ENCODE measurements at places on chromosomes 1 and 21.
A peak's percentile ranks its signal among the peaks of the same experiment; 100 is the strongest.

DNA sequence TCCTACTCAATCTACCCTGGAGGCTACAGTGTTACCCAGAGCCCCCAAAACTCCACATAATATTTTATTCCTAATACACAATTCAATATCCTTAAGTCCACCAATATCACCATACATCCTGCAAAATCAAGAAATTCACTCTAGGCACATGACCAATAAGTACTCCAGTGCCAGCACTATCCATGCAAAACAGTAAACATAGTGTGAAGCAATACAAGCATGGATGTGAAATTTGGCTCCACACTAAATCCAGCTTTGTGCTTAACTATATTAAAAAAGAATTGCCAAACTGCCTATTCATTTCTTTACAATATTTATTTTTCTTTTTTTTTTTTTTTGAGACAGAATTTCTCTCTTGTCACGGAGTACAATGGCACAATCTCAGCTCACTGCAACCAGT lies 3.0 kb upstream of the MEAF6 start:
- H3K4me1 ChIP-seq: peaks cover 19% of the 10 kb centered on the region
- no peak for DNase-seq
- H3K27me3 ChIP-seq: no peaks in the 10 kb centered on the region

DNA sequence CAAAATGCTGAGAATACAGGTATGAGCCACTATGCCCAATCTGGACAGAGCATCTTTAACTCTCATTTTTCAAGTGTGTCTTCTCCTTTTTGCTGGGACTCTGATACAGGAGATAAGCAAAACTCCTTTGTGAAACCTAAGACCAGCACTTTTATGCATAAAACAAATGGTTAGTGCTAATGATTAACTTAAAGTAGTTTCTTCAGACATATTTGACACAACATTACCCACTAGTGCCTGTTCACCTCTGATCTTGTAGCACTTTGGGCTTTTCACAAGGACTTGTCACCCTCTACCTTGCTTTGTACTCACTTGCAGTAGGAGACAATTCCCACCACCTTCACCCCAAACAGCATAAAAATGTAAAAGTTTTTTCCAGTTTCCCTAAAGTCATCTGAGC lies 216.3 kb downstream of the RGS7 start:
- H3K4me1 ChIP-seq: no peaks in the 10 kb centered on the region
- no peak overlapping the region for H3K4me3 ChIP-seq
- no peaks in the 10 kb centered on the region for H3K36me3 ChIP-seq
- no peaks in the 10 kb centered on the region for H3K27me3 ChIP-seq

GRCh38 chr1:228706305-228706704 lies 29.0 kb upstream of the RHOU start:
- H3K4me3 ChIP-seq: no peak overlapping the region
- H3K27me3 ChIP-seq: no peaks in the 10 kb centered on the region
- no peaks in the 10 kb centered on the region for H3K36me3 ChIP-seq
- DNase-seq: no peak
- H3K27ac ChIP-seq: no peak overlapping the region

DNA sequence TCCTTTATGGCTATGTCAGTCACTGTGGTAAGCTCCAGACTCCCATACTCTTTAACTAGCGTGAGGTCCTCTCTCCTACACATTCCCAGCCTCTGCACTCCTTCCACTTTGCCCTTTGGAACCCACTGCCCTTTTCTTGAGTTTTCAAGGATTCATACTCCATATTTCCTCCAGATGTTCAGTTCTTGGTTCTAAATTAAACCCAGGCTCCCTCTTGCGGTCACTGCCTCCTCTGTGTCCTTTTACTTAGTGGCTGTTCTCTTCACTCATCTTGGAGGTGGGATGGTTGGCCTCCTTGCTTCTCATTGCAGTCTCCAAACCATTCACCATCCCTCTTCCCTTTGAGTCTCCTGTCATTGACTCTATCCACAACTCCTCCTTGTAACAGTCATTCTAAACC lies 208.1 kb downstream of the TGFB2 start:
- H3K27ac ChIP-seq: no peak overlapping the region
- H3K4me1 ChIP-seq: no peaks in the 10 kb centered on the region
- H3K4me3 ChIP-seq: no peak overlapping the region
- no peak for DNase-seq
- no peaks in the 10 kb centered on the region for H3K36me3 ChIP-seq
- no peaks in the 10 kb centered on the region for H3K27me3 ChIP-seq

- no peaks in the 10 kb centered on the region for H3K36me3 ChIP-seq
- peak within 1 kb of the TSS; percentile 94 for H3K4me3 ChIP-seq
- DNase-seq: no peak
- H3K27ac ChIP-seq: peak within 1 kb of the TSS; percentile 72
- H3K27me3 ChIP-seq: no peaks in the 10 kb centered on the region
Measured at GRCh38 chr1:86914601-86914997, at the start of gene HS2ST1. TSS of gene HS2ST1 (plus strand) at chr1:86914635.

GRCh38 chr1:107422901-107423300 lies 282.1 kb downstream of the NTNG1 start:
- no peak overlapping the region for H3K4me3 ChIP-seq
- DNase-seq: no peak
- no peak overlapping the region for H3K27ac ChIP-seq
- no peaks in the 10 kb centered on the region for H3K36me3 ChIP-seq

DNA sequence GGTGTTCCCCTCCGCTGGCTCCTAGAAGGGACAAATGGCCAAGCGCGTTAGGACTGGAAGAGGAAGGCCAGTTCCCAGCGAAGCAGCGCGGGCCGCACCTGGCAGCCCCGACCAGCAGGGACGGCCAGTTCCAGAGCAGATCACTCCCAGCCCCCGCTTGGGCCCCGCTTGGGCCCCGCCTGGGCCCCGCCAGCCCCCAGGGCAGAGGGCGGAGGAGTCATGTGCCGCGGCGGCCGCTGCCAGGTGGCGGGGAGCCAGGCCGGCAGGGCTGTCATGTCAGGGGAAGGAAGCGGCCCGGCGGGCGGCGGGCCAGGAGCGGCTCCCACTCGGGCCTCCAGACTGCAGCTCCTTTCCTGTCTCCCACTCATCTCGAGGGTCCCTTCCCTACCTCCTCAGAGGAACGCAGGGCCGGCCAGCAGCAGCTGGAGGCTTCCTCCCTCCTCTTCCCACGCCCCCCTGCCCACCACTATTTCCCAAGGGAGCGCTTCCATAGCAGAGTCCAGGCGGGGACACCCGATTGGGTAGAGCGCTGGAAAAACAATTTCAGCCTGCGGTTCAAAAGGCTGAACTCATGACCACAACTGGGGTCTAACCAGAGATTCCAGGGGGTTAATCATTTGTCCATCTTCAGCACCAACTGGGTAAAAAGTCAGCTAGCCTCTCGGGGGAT lies 16.5 kb downstream of the ZNF697 start:
- H3K27ac ChIP-seq: no peak overlapping the region
- no peaks in the 10 kb centered on the region for H3K27me3 ChIP-seq
- H3K4me1 ChIP-seq: no peaks in the 10 kb centered on the region
- no peak overlapping the region for H3K4me3 ChIP-seq

- peak; percentile 51 for DNase-seq
- no peak overlapping the region for H3K27ac ChIP-seq
- no peak overlapping the region for H3K4me3 ChIP-seq
- H3K4me1 ChIP-seq: no peaks in the 10 kb centered on the region
- no peaks in the 10 kb centered on the region for H3K27me3 ChIP-seq
Measured at GRCh38 chr1:201085902-201086735, 26.1 kb downstream of the CACNA1S start.

- H3K4me3 ChIP-seq: no peak overlapping the region
- H3K27ac ChIP-seq: no peak overlapping the region
- no peaks in the 10 kb centered on the region for H3K27me3 ChIP-seq
- no peaks in the 10 kb centered on the region for H3K36me3 ChIP-seq
Measured at GRCh38 chr1:244234009-244234643, 183.0 kb downstream of the ZBTB18 start.

- H3K36me3 ChIP-seq: no peaks in the 10 kb centered on the region
- H3K27me3 ChIP-seq: no peaks in the 10 kb centered on the region
- DNase-seq: no peak
- no peaks in the 10 kb centered on the region for H3K4me1 ChIP-seq
Measured at GRCh38 chr1:158570480-158570879, at the start of gene OR6P1. TSS of gene OR6P1 (minus strand) at chr1:158570580. CDS start at chr1:158563604, 6,976 bp downstream.

GRCh38 chr1:57133686-57134085 lies 167.9 kb upstream of the C8B start:
- H3K36me3 ChIP-seq: no peaks in the 10 kb centered on the region
- H3K27ac ChIP-seq: no peak overlapping the region
- H3K4me1 ChIP-seq: no peaks in the 10 kb centered on the region
- DNase-seq: no peak
- 0 out of 2 replicates have a peak, but pooled peaks cover 7% of the 10 kb centered on the region for H3K27me3 ChIP-seq

DNA sequence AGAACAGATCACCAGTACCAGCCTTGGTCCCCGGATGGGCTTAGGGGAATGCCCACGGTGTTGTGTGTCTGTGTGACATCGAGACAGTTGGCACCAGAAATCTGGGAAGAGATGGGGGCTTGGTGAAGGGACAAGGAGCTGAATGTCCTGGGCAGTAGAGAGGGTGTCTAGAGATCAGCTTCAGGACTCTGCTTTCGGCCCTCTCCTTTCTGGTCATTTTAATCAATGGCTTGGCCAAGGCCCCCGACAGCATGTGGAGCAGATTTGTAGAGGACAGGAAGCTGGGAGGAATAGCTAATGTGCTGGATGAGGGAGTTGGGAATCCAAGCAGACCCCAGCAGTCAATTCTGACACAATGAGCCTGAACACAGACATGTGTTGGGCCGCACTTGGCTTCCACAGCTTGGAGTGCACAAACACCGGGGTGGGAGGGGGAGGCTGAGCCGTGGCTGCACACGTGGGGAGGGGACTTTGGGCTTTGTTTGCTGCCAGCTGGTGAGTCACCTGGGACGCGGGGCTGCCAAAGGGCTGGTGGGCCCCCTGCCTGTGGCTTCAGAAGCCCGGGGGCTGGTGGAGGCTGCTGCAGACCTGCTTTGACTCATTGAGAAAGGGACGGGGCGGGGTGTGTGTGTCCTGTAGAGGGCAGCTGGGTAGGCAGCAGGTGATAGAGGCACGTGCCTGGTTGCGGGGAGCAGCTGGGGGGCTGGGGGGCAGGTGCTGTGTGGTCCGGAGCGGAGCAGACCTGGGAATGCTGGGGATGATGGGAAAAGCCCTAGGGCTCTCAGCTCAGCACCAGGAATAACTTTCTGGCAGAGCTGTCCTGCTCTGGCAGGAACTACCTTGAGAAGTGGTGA lies 20.9 kb downstream of the SLC1A7 start:
- no peaks in the 10 kb centered on the region for H3K4me1 ChIP-seq
- no peak overlapping the region for H3K27ac ChIP-seq
- no peak for DNase-seq

- DNase-seq: no peak
- peaks cover 23% of the 10 kb centered on the region for H3K27me3 ChIP-seq
- H3K4me1 ChIP-seq: no peaks in the 10 kb centered on the region
- H3K27ac ChIP-seq: no peak overlapping the region
Measured at GRCh38 chr1:157245823-157246222, 107.6 kb upstream of the ETV3 start.

Data from HCT116 (cell line).